Stimulated activated CD8-positive, alpha-beta memory T cell treated with anti-CD3 and anti-CD28 coated beads, Interleukin-2, amount 100 ng/mL, for 48 hours (primary cell): ENCODE measurements at places on chromosomes 11 and 22.

DNA sequence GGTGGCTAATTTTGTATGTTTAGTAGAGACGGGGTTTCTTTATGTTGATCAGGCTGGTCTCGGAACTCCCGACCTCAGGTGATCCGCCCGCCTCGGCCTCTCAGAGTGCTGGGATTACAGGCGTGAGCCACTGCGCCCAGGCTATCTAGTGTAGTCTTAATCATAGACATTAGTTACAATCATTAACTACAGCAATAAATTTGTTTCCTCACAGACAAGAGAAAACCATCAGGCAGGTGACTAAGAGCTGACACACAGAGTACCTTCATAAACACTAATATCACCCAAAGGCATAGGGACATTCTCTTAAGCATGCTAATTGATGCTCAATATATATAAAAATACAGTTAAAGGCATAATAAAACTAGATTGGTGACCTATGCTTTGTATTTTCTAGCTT is 19.4 kb downstream of the SDHD start:
- DNase-seq = no peak

DNA sequence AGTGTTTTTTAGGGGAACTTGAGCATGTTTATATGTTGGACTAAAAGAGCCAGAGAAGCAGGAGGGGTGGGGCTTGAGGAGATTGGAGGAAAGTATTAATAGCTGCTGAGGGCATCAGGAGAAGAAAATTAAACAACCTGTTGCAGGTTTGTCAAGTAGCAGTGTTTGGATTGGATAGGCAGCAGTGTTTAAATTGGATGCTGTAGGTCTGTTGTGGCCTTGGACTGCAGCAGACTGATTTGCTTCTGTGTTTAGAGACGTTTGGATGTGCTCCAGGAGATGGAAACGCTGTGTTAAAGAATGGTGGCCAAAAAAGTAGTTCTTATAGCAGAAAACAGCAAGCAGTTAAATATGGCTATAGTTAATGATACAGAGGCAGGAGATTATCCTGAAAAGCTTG is 5.7 kb downstream of the EIF3L start:
- DNase-seq = no peak

DNA sequence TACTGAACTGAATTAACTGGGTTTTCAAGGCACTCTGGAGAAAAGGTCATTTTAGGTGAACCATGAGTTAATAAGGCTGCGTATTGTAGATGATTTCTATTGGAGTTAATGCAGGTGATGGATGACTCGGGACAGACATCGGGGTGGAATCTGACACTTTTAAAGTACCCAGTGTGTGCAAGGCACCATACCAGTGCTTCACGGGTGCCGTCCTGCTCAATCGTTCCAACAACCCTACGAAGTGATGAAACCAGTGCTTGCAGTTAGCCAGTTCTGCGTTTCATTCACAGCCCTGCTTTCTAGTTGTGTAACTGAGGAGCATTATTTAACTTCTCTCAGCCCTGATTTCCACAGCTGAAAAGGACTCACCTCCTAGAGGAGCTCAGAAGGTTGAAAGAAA is 216.5 kb downstream of the BARX2 start:
- DNase-seq = no peak

DNA sequence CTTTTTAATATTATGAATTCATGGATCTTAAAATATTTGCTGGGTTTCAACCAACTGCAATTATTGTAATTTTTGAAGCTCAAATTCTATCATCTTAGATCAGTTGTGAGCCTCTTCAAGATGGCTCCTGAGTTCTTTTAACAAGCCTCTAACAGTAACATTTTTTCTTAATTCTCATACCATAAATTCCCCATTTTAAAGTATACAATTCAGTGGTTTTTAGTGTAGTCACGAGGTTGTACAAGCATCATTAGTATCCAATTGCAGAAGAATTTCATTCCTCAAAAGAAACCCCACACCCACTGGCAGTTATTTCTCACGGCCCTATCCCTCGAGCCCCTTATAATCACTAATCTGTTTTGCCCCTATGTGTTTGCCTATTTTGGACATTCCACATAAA is 270.8 kb downstream of the SBF2 start:
- DNase-seq = no peak

DNA sequence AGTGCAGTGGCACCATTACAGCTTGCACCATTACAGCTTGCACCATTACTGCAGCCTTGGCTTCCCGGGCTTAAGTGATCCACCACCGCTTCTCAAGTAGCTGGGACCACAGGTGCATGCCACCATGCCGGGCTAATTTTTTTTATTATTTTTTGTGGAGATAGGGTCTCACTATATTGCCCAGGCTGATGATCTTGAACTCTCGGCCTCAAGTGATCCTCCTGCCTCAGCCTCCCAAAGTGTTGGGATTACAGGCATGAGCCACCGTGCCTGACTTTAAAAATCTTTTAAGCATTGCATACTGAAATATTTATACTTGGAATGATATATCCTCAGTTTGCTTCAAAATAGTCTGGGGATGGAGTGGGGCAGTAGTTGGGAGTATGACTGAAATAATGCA is 10.4 kb downstream of the PAFAH1B2 start:
- no peak for DNase-seq

DNA sequence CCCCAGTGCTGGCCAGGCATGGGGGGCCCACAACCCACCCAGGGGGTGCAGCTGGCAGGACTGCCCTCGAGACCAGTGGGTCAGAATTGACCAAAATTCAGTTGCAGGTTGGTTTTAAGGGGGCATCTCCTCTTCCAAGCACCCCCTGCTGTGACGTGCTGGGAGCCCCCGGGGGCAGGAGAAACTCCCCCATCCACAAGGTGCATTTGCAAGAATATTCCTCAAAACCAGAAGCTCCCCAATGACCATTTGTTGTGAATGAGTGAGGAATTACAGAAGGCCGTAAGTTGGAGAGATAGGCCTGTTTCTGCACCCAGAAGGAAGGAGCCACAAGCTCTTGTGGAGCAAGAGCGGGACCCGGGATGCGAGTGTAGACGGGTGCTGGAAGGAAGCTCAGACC is 414.5 kb downstream of the BRD1 start:
- no peak for DNase-seq
